ENCODE measurements at places on chromosomes 12 and 14.

GRCh38 chr14:67749341-67750084, 47.8 kb downstream of the RDH12 start:
- DNase-seq: no peak

DNA sequence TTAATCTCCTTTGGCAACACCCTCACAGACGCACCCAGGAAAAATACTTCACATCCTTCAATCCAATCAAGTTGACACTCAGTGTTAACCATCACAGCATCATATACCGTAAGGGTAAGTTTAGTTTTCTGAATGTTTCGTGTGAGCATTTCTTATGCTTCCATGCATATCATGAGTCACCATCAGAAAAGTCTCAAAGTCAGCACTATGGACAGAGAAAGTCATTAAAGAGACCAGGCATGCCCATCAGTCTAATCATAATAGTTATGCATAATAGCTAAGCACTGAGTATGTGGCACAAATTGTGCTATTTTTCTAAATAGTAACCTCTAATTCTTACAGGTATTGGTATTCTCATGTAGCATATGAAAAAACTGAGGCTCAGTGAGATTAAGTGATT, 158.8 kb upstream of the PRMT8 start:
- no peak for DNase-seq

GRCh38 chr14:31969699-31970240, 107.3 kb upstream of the ARHGAP5 start:
- DNase-seq: no peak

DNA sequence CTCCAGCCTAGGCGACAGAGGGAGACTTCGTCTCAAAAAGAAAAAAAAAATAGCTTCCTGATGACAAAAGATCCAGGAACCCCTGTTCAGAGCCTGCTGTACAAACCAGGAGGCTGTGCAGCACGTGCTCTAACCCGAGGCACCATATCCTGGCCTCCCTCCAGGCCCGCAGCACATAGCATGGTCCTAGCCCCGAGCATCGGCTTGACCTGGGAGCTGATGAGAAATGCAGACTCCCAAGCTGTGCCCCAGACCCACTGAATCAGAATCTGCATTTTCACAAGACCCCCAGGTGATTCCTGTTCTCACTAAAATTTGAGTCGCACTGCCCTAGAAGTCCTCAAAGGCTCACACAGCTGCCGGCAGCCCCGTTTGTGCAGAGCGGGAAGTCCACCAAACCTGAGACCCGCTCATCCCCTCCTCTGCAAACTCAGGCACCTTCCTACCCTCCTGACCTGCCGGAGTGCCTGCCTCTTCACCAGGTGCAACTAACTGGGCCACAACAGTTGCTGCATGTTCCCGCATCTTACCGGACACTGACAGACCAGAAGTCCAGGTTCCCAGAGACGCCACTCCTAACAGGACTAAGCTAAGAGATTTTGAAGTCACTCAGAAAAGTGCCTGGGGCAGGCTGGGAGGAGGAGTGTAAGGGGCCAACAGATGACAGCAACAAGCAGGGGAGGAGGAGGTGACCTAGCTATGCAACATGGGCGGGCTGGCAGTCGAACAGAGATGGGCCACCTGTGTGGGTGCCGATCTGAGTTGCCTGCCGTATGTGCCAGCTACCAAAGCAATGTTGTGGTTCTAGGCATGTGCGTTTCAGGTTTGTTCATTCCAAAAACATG, 24.0 kb upstream of the RIN3 start:
- DNase-seq: no peak

DNA sequence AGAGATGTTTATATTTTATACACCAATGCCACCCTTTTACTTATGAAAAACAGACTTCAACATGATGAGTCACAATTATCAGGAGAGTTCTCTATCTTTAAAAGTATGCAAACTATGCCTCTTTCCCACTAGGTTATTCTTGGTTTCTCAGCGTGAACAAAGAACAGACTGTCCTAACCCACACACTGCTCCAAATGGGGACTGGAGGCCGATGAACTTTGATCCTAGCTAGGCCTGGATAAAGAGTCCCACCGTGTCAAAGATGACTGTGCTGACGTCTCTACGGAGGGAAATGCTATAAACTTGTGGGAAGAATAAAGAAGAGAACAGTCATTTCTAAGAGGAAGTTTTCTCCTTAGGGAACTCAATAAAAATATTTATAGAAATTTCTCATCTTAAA, 160.1 kb downstream of the EPS8 start:
- DNase-seq: no peak

DNA sequence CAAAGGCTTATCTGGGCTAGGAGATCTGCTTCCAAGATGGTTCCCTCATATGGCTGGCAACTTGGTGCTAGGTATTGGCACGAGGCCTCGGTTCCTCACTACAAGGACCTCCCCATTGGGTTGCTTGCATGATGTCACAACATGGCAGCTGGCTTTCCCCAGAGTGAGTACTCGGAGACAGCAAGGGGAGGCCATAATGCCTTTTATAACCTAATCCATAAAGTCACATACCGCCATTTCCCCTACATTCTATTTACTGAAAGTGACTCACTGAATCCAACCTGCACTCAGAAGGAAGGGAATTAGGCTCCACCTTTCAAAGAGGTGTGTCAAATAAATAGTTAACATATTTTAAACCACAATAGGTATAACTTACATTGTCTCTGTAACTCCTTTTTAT, 130.9 kb downstream of the SAMD4A start:
- DNase-seq: no peak

DNA sequence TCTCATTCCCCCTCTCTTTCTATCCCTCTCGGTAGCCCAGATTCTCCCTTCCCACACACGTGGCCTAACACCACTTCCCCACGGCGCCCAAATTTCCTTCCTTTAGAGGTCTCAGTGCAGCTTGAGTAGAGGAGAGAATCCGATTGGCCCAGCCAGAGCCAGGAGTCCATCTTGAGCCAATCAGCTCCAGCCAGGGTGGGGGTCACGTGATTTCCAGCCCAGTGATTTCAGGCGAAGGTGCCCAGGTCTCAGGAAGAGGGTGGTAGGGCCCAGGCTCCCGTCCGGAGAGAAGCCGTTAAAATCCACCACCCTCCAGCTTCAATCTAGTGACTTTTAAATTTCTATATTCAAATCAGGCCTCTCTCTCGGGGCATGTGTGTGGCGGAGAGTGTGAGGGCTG, 45.2 kb upstream of the MYL2 start:
- DNase-seq: no peak

GRCh38 chr12:120710805-120711296, 593 bp downstream of the UNC119B start:
- DNase-seq: peak; percentile 43

- no peak for DNase-seq
These were observed 41.9 kb upstream of the ABCC9 start for GRCh38 chr12:21983095-21983494.

GRCh38 chr14:28661171-28661772, 105.3 kb upstream of the FOXG1 start:
- no peak for DNase-seq

- DNase-seq: no peak
These were observed 82.3 kb downstream of the PUS7L start for GRCh38 chr12:43676183-43676813.

GRCh38 chr12:90079529-90080210, 371.0 kb upstream of the ATP2B1 start:
- DNase-seq: no peak

DNA sequence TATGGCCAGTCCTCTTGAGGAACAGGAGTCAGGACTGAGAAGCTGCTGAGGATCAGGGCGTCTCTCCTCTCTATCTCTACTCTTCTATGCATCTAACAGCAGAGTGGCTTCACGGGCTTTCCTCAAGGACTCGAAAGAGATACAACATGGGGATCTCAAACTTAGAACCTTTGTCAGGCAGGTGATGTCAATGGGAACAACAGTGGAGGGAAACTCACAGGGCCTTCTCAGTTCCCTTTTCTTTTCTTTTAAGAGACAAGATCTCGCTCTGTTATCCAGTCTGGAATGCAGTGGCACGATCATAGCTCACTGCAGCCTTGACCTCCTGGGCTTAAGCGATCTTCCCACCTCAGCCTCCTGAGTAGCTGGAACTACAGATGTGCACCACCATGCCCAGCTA, 127.6 kb downstream of the PTPN11 start:
- DNase-seq: no peak

- DNase-seq: no peak
These were observed 183.3 kb upstream of the LMO3 start for GRCh38 chr12:16789204-16789790.

GRCh38 chr12:27273114-27273513, 29.0 kb downstream of the STK38L start:
- no peak for DNase-seq

DNA sequence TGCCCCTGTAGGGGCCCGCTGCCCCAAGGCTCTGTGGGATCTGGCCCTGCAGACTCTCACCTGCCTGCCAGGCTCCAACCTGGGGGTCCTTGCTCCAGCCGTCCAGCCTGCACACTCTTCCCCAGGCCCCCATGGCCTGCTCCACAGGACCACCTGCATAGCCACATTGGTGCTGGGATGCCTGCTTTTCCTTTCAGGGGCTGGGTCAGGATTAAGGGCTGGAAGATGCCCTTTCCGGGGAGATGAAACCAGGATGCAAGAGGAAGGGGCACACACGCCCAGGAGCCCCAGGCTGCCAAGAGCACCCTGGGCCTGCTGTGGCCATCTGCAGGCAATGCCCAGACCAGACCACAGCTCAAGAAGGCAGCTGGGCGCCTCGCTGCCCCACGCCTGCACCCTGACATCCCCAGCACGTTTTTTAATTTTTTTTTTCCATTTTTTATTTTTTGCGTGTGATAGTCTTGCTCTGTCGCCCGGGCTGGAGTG, 15.0 kb downstream of the BAG5 start:
- no peak for DNase-seq

- DNase-seq: no peak
These were observed 4.4 kb downstream of the CD9 start for GRCh38 chr12:6204533-6205143.

- no peak for DNase-seq
These were observed 131.6 kb upstream of the SOX5 start for GRCh38 chr12:24081092-24081529.

DNA sequence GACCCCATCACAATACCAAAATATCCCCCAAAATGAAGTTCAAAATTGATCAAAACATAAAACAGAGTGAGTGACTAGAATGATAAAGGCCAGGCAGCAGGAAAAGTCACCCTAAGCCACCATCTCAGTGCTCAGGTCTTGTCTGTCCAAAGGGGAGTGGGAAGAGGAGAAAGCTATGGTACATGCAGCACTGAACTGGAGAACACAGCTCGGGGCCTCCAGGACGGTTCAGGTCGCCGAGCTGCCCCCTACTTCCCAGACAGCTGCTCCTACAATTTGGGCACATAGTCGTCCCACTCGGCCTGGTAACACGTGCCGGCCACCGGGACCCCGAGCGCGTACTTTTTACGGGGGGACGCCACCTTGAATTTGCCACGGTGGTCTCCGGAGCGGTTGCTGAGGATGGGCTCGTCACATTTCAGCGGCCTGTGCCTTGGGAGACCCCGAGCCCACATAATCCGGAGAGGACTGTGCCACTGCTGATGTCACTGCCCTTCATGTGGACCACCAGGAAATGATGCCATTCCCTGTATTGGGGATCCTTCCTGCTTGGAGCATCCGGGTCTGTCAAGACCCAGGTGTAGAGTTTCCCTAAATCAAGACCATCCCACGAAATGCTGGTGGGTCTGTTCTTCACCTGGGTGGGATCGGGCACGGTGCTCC, 31.6 kb downstream of the AK7 start:
- no peak for DNase-seq

DNA sequence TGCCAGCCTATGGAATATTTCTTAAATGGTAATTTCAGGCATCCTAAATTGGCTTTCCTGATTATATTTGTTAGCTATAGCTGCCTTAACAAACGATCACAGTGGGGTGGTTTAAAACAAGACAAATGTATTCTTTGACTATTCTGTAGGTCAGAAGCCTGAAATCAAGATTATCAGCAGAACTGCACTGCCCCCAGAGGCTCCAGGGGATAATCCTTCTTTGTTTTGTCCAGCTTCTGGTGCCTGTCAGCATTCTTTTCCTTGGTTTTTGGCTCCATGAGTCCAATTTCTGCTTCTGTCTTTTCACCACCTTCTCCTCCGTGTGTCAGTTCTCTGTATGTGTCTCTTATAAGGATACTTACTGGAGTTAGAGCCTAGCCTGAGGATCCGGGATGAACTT, 1282.2 kb upstream of the USP15 start:
- no peak for DNase-seq

DNA sequence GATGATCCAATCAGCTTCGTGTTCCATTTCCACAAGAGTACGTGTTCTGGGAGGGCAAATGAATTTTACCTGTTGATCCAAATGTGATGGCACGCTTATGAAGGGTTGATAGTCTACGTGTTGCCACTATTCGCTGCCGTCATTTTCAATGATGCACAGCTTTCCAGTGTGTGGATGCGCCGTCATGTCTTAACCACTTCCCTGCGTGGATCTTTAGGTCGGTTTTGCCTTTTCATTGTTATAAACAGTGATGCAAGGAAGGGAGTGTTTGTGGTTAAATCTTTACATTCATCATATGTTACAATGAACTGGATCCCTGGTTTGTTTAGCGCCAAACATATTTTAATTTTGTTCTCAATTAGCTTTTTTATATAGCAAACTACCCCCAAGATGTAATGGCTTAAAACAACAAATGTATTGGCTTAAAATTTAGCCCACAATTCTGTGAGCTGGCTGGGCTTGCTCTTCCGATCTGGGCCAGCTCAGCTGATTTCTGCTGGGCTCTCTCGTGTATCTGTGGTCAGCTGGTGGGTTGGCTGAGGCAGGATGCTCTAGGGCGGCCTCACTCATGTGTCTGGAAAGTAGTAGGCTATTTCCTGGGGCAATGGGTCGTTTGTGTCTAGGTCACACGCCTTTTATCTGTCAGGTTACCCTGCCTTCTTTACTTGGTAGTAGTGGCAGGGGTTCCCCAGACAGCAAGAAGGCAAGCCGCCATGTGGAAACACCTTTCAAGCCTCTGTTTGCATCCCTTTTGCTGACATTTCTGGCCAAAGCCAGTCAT, 176.7 kb downstream of the CRADD start:
- DNase-seq: no peak

DNA sequence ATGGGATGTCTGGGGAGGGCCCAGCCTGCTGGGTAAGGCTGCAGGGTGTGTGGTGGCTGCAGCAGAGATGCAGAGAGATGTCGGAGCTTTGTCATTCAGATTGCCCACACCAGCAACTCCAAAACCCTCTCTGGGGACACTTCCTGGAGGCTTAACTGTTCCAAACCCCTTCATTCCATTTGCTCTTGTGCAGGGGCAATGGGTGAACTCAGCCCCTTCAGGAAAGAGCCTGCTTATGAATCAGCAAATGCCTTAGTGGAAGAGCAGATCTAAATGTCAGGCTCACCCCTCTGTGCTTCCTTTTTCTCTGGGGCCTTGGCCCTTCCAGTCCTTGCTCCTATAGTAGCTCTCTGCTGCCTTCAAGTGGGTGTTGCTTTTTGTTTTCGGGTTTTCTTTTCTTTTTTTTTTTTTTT, 36.7 kb upstream of the GPATCH2L start:
- no peak for DNase-seq

GRCh38 chr14:89378119-89378518, 38.9 kb downstream of the FOXN3 start:
- DNase-seq: no peak

DNA sequence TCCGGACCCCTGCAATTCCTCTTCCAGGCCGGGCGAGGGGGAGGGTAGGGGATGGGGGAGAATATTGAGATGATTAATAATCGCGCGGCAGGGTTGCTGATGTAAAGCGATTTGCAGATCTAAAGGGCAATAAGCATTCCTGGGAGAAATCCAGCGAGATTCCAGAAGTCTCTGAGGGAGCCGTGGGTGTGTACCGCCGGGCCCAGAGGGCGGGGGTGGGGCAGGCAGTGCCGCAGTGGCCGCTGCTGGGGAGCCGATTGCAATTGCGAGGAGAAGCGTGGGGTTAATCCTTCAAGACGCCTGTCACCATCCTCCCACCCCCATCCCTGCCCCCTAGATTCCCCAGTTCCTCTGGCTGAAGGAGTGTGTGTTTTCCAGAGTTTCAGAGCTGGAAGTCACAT, 16.4 kb downstream of the FOS start:
- DNase-seq: no peak

All from memory B cell (primary cell).